Activated T-helper 1 cell treated with anti-CD3 and anti-CD28 coated beads, Interleukin-12 subunit alpha, Interleukin-12 subunit beta, Interleukin-2, Interleukin-4 antibody, amounts not matched to agents 30 ng/mL and 10 ng/mL and 1 ng/mL, durations not matched to agents 14 hours and 24 hours and 36 hours (primary cell): ENCODE measurements at places on chromosomes 1 and 21.

GRCh38 chr1:80675454-80675853, 1125.3 kb upstream of the ADGRL2 start:
- H3K4me3 ChIP-seq: no peak overlapping the region
- H3K27ac ChIP-seq: no peak overlapping the region
- H3K27me3 ChIP-seq: no peaks in the 10 kb centered on the region
- DNase-seq: no peak
- no peaks in the 10 kb centered on the region for H3K4me1 ChIP-seq

DNA sequence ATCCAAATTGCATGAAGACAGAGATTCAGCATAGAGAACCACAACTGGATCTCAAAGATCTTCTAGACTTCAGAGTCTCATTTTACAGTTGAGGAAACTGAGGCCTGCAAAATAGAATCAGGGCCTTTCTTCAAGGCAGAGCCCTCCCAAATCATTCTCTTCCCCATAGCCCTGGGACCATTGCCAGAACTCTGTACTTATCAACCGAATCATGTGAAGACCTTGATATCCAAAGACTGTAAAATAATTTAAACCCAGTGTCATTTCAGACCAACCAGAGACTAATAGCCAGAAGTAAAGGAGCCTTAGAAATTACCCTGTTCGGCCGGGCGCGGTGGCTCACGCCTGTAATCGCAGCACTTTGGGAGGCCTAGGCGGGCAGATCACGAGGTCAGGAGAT, 90.1 kb downstream of the DTL start:
- peaks cover 9% of the 10 kb centered on the region for H3K36me3 ChIP-seq
- peaks cover 28% of the 10 kb centered on the region for H3K4me1 ChIP-seq
- no peaks in the 10 kb centered on the region for H3K27me3 ChIP-seq

DNA sequence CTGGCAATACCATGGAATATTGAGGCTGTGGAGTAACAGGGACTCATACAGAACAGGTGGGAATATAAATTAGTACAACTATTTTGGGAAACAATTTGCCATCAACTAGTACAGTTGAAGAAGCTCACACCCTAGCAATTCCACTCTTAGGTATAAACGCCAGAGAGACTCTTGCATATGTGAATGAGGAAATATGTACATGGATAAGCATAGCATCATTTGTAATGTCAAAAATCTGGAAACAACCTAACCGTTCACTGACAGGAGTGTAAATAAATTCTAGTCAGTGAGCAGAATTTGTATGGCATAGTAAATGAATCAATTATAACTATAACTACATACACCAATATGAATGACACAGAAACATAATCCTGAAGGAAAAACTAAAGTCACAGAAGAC, 83.7 kb downstream of the RAB3GAP2 start:
- H3K4me1 ChIP-seq: no peaks in the 10 kb centered on the region
- H3K36me3 ChIP-seq: peaks cover 22% of the 10 kb centered on the region
- no peaks in the 10 kb centered on the region for H3K27me3 ChIP-seq
- H3K27ac ChIP-seq: no peak overlapping the region
- no peak for DNase-seq

DNA sequence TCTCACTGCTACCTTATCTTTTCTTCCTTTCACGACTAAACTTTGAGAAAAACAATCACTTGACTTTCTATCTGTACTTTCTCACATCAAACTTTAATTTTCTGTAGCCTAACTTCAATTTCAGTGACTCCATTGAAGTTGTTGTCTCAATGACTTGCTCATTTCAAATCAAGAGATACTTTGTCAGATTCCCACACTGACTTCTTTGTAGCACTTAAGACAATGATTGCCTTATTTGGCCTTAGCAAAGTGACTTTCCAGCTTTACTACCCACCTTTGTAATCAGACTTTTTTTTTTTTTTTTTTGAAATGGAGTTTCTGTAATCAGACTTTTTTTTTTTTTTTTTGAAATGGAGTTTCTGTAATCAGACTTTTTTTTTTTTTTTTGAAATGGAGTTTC, 37.0 kb downstream of the AGO4 start:
- no peak for DNase-seq
- no peaks in the 10 kb centered on the region for H3K27me3 ChIP-seq
- H3K36me3 ChIP-seq: peaks cover 21% of the 10 kb centered on the region
- no peaks in the 10 kb centered on the region for H3K4me1 ChIP-seq

DNA sequence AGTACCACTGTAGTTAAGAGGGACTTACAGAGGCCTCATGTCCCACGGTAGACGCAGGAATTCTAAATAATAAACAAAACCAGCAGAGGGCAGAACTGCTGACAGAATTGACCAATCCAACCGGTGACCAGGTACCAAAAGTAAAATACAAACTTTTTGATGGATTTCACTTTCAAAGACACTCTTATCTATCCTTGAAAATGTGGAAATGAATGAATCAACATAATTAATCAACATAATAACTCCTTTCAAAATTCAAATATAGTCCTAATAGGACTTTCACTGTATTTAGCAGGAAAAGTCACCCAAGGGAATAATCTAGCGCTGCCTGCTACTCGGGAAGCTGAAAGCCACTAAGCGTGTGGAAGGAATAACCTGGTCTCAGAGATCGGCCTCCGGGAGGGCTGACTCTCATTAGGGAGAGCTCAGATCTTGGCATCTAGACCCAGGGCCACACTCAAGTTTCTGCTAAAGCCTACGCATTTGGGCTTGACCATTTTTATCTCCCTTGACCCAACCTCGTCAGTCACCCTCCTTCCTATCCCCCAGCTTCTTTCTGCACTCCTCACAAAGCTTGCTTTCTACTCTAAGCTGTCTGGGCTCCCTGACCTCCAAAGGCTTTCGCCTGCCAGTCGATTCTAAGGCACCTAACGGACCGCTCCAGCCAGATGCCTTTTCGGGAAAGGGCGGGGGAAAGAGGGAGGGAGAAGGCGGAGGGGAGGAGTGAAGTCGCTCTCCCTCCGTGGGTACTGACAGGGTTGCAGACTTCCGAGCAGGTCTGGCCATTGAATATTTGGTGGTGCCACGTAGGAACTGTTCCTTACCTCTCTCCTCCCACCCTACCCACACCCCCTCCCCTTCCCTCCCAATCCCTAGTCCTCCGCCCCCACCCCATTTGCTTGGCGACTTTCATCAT, 1.6 kb downstream of the COL11A1 start:
- no peaks in the 10 kb centered on the region for H3K4me1 ChIP-seq
- DNase-seq: no peak
- no peak overlapping the region for H3K27ac ChIP-seq
- H3K36me3 ChIP-seq: no peaks in the 10 kb centered on the region
- H3K27me3 ChIP-seq: peaks cover 24% of the 10 kb centered on the region
- H3K4me3 ChIP-seq: no peak overlapping the region
